ENCODE measurements at places on chromosomes 5 and 9.

- no peak for DNase-seq
These were observed 21.0 kb downstream of the PCDH1 start for GRCh38 chr5:141857226-141857625.

DNA sequence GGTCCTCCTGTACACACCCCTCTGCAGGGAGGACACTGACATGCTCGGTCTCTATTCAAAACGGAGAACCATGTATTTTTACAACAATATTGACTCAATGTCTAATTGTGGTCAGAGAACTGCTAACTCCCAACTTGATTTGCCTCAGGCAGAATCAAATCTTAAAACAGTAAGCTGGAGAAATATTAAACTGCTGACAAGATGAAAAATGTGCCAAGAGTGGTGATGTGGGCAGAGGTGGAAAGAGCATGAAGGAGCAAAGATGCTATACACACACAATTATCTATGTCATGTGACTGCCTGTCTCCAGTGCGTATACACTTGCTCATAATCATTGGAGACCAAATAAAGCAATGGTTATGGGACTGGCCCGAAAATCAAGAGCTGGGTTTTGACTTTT, 556.1 kb upstream of the ZNF608 start:
- DNase-seq: no peak

DNA sequence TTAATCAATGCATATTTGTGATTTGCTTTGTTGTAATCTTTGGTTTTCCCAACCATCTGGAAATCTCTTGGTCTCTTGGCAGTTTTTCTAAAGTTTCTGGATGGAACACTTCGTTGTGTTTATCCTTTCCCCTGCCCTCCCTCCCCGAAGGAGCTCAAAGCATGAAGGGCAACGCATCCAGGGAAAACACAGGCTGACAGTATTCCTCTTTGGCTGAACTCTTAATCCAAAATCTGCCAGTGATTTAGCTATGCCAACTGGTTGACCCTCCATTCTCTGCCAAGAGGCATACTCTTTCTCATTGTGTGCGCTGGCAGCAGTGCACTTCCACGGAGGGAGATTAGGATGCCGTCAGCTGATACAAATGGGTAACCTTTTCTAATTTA, 20.5 kb downstream of the ZBTB34 start:
- DNase-seq: no peak

DNA sequence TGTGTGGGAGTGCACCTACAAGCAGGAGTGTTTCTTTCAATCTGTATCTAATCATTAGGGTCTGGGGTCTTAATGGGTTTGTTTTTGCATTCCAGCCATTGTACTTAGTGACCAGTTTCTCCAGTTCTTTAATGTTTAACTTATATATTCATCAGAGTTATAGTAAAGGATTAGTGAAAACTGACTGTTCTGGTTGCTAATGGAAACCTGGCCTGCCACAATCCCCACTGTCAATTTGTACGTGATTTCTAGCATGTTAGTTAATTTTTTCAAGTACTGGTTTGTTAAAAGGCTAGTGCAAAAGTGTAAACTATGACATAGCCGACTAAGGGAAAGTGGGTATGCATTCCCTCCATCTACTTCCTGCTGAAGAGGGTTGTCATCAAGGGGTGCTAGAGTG, 276.1 kb downstream of the HTR1A start:
- no peak for DNase-seq

Measured in astrocyte of the spinal cord (primary cell).